ENCODE measurements at places on chromosomes 11 and 22.

DNA sequence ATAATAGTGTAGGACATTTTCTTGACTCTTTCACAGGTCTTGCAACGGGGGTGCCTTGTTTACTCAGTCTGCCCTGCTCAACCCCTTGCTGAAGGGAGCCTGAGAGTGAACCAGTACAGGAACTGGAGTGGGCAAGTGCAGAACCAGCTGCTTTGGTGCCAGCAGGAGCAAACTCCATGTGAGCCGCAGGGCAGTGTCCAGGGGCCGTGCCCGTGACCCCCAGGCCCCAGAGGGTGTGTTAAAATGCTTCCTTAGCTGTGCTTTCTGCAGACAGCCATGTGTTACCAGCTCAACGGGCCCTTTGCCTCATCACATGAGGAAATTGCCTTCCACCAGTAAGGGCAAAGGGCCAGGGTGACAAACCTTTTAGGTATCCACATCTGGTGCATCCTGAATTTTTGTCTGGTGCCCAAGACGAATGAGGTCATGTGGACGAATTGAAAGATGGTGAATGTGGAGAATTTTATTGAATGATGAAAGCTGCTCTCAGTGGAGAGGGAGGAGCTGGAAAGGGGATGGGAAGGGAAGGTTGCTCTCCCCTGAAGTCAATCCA, 53.6 kb upstream of the OR5D13 start:
- DNase-seq, result no peak

DNA sequence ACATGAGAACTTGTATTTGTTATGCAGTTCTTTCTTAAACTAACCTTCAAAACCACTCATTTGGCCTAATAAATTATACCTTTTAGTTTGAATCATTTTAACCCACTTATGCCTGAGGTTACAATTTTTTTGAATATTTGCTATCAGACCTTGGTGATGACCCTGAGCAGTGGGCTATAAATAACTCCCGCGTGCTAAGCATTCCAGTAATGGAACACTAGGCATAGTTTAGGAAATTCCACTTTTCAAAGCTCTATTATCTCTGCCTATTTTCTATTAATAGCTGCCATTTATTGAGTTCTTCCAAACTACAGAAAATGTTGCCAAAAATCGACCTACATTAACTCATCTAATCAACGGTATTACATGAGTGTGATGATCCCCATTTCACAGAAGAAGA, 993.4 kb upstream of the FAT3 start:
- DNase-seq, result peak; percentile 55

GRCh38 chr11:47480762-47481161, 31.8 kb upstream of the RAPSN start:
- DNase-seq, result no peak

DNA sequence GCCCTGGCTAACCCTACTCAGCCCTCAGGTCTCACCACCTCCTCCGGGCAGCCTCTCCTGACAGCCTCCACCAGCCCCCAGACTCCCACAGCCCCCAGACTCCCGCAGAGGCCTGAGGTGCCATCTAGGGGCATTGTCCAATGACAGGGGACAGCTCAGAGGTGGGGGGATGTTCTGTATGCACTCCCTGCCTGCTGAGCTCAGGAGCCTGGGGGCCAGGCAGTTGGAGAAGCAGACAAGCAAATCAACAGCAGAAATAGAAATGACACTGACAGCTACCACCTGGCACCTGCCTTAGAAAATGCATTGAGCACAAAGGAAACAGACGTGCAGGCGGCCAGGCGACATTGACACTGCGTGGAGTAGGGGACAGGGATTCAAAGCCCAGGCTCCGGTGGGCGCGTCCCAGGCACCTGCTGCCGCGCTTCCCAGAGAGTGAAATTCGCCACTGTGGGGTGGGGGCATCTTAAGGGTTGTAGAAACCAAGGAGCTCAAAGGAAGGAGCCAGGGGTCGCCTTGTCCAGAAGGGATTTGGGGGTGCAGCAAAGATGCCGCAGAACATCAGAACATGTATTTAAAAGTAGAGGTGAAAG, 22.5 kb upstream of the WNT7B start:
- no peak for DNase-seq

GRCh38 chr11:117597071-117597470, 199.9 kb downstream of the DSCAML1 start:
- peak; percentile 47 for DNase-seq

- no peak for DNase-seq
These were observed 20.4 kb downstream of the C11orf54 start for GRCh38 chr11:93761910-93762309.

DNA sequence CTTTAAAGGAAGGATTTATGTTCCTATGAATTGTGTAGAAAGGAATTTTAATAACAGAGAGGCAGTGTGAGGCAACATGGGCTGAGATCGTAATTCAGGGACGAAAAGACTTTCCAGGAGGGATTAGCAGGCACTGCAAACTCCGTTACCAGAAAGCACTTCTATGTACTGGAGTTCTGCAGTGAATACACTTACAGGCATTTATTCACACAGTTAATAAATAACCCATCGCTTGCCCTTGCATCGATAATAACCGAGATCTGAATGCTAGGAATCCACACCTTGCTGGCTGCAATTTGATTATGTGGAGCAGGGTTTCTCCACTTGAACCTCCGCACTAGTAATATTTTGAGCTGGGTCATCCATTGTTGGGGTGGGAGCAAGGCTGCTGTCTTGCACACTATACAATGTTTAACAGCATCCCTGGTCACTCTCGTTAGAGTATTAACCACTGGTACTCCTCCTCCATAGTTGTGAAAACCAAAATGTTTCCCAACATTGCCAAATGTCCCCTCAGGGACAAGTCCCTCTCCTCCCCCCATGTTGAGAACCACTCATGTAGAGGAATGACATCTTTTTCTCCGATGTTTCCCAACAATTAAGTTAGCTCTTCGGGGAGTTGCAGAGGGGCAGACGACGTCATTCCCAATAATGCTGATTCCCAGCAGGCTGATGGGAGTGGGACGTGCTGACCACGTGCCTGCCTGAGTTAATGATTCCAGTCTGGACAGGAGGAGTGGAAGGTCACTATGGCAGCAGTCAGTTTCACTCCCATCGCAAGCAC, 99.5 kb downstream of the SNX19 start:
- no peak for DNase-seq

DNA sequence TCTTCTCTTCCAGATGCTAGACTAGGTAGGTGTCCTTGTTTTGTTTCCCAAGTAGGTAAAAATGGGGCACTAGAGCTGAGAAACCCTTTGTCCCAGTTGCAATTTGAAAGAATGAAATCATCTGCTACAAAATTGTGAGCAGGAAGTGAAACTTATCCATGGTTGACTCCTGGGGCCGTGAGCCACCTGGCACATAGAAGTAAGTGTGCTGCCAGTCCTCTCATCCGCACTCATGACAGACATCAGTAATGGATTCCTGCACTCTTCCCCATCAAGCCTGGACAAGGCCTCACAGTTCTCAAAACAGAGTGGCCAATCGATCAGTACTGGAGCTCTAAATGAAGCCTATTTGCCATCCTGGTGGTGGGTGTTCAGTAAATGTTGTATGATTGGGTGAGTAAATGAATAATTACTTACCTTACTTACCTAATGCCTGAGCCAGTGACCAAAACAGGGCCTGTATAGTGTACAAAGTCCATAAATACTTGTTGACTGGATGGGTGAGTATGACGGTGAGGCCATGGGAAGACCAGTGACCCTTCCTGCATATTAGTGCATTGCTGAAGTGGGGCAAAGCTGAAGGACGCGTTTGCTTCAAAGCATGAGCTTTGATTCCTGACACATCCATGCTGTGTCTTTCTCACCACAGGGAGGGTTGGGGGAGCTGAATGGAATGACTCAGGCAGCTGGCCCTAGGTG, 68.9 kb upstream of the HEPHL1 start:
- DNase-seq, result no peak

GRCh38 chr11:134656861-134657540, 245.0 kb upstream of the B3GAT1 start:
- DNase-seq, result no peak

All from fibroblast of skin of scalp (primary cell).